ENCODE measurements at places on chromosomes 16 and 17.

DNA sequence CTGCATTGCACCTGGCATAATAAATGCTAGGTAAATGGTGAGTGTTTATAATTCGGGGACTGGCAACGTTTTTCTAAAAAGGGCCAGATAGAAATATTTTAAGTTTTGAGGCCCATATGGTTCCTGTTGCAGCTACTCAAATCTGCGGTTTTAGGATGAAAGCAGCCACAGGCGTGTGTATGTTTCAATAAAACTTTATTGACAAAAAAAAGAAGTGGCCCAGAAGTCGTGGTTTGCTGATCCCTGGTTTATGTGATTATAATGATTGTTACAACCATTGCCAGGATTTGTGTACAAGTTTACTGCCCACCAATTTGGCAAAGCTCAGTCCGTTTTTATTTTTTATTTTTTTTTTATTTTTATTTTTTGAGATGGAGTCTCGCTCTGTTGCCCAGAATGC, 536.1 kb downstream of the XYLT1 start:
- DNase-seq, result no peak

- DNase-seq, result no peak
These were observed 76.2 kb upstream of the KSR1 start for GRCh38 chr17:27379888-27380533.

DNA sequence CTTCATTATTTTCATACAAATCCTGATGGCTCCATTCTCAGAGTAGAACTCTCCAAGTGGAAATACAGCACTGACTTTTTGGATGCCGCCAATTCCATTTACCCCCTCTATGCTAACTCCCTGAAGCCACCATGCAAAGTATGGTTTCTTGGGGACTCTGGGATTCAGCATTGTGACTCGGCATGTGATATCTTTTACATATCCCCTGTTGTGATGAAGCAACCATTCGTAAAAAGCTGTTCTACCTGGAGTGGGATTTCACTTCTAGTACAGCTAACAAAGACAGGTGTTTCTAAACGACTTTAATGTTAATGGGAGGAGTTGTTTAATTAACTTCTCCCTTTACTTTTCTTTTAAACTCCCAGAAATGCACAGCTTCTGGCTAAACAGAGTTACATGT, 533.5 kb downstream of the RBFOX1 start:
- DNase-seq, result no peak

- no peak for DNase-seq
These were observed 18.1 kb upstream of the ITGB4 start for GRCh38 chr17:75703191-75703590.

DNA sequence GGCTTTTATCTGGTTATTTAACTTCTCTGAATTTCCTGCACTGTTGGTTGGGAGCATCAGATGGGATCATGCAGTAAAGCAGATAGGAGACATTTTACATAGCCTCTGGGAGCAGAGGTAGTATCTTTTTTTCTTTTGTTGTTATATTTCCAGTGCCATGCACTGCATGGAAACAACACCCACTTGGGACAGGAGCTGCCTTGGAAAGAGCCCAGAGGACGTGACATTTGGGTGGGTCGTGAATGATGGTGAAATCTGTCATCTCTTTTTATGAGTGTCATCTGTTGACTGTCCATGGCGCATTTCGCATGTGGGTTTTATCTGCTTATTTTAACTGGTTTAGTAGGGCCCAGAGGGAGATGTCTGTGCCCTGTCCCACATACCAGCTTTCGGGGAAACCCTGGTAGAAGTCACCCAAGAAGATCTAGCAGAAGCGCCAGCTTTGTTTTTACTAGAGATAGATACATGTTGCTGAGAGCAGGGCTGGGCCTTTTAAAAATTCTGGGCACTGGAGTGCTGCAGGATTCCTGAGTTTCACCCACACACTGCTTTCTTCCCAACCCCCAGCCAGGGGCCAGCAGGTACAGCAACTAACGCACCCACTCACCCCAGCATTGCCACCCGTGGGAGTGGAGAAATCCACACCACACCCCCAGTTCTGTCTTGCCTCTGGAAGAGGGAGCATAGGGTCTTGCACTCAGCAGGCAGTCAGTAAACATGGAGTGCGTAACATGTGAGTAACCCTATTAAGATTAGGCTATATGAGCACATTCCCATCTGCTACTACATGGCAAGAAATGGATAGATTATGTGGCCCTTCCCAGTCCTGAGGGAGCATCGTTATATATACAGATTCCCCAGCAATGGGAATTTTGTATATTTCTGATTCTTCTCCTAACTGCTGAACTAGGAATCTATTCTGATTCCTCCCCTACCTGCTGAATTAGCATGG, 8.4 kb upstream of the TERF2 start:
- no peak for DNase-seq

DNA sequence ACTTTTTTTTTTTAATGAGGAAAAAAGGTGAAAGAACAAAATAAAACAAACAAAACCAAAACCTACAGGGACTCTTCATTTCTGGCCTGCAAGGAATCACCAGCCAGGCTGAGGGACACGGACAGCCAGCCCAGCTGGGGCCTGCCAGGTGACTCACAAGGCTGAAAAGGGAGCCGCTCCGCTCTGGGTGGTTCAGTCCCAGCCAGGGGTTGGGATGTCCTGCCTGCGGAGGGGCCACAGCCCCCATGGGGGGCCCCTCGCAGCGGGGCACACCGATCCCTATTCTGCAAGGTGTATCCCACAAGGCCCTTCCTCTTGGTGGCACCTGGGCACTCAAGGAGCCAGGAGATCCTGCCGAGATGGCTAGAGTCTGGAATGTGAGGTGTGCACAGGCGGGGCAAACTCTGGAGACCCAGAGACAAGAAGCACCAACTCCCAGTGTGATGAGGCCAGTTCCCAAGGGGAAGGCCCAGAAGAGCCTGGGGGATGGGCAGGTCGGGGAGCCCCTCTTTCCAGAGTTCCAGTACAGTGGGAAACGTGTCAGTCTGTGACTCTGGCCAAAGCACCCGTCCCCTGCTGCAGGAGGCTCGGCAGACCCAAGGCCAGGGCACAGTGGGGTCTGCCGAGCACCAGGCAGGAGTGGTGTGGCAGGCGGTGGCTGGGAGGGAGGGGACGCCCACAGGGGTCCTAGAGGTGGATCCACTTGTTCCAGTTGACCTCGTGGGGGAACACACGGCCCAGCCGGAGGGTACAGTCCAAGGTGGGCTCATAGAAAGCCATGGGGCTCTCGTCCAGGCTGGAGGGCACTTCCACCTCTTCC, 58.9 kb downstream of the IL21R start:
- DNase-seq, result no peak

DNA sequence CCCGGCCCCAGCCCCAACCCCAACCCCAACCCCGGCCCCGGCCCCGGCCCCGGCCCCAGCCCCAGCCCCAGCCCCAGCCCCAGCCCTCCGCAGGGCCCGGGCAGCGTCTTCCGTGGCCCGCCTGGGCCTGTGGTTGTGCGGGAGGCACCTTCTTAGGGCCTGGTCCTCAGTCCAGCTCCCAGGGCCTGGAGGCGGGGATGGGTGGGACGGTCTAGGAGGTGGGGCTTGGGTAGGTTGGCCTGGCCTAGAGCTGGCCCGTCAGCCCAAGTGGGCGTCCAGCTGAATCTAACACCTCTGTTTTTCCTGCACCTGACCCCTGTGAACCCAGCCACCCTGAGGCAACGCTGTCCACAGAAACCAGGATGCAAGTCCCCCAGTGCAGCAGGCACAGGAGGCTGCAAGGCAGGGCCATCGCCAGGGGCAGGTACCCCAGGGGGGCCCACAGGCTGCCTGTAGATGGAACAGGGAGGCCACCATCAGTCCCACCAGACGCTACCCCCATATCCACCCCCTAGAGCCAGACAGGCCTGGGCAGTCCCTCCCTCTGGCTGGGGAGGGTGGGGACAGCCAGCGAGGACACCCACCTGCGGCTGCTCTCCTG, 8.8 kb downstream of the MSLN start:
- no peak for DNase-seq

- DNase-seq, result no peak
These were observed 37.4 kb upstream of the COQ7 start for GRCh38 chr16:19029980-19030379.

DNA sequence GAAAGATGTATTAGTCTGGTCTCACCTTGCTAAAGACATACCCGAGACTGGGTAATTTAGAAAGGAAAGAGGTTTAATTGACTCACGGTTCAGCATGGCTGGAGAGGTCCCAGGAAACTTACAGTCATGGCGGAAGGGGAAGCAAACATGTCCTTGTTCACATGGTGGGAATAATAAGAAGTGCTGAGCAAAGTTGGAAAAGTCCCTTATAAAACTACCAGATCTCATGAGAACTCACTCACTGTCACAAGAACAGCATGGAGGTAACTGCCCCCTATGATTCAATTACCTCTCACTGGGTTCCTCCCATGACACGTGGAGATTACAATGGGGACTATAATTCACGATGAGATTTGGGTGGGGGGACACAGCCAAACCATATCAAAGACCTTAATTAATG, 53.3 kb downstream of the BCL7C start:
- no peak for DNase-seq

- DNase-seq, result no peak
These were observed 7.0 kb downstream of the CASKIN1 start for GRCh38 chr16:2189252-2189893.

GRCh38 chr17:31554930-31555329, 163.5 kb downstream of the RAB11FIP4 start:
- no peak for DNase-seq

DNA sequence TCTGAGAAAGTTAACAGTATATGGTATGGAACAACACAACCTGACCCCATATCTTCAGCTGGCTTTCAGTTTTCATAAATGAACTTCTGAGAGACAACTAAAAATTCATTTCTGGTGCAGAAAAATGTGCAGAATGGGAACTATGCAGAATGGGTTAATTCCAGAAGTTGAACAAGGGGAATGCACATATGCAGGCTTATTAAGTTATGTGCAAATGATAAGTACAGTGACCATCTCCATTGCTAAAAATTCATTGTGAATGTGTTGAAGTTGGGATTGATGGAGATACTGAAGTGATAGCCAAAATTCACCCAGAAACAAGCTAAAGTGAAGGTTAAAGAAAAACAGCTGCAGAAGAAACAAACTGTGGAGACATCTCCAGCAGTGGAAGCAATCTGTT, 315.8 kb downstream of the CA10 start:
- DNase-seq, result no peak

GRCh38 chr16:66486773-66487579, 59.9 kb downstream of the BEAN1 start:
- peak; percentile 90 for DNase-seq

DNA sequence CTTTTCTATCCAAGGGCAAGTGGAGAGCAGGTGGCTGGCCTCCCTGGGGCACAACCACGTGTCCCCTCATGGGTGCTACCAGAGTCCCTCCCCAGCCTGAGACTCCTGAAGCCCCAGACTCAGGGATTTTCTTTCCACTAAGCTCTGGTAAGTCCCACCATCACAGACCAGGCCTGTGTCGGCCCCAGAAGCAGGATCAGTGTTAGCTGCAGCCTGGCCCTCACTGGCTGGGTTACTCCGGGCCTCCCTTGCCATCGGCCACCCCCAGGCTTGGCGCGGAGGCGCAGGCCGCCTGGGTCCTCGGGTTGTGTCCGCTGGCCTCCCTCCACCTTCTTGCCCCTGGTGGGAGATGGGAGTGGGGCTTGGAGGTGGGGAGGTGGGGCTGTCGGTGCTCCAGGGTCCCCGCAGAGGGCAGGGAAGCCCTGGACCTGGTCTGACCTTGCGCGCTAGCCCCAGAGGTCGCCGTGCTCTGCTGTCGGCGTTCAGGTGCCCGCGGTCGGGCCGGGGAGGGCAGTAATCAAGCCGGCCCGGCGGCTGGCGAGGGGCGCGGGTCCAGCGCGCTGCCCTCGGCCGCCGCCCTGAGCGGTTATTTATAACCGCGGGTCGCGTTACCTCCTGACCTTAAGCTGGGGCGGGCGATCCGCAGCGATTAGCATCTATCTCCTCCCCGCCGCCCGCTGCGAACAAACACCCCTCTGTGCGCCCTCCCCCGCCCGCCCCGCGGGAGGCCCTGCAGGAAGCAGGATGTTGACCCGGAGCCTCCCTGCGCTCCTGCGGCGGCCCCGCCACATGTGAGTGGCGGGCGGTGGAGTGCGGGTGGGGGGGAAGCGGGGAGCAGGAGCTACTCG, 78.1 kb upstream of the TOB1 start:
- DNase-seq, result no peak

DNA sequence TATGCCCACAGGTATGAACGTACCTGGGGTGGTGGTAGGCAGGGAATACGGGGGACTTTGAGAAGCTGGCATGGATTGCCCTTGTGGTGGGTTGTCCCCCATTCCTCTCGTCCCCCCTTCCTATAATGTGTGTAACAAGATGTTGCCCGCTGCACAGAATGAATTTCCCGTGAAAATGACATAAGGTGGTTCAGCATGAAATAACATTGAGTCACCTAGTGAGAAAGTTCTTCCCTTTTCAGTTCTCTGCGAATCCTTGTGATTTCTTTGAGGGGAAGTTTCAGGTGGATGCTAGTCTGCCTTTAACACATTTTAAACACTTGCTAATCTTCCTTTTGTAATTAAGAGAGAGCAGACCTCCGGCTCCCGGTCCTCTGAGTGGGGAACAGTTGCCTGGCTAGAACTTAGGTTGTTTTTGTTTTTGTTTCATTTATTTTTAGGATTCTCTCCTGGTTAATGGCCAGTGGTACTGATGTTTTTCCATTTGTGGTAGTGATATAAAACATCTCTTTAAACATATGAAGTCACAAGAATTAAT, 58.9 kb downstream of the RAP1GAP2 start:
- no peak for DNase-seq

GRCh38 chr16:24070851-24071250, 185.3 kb upstream of the CACNG3 start:
- DNase-seq, result no peak

DNA sequence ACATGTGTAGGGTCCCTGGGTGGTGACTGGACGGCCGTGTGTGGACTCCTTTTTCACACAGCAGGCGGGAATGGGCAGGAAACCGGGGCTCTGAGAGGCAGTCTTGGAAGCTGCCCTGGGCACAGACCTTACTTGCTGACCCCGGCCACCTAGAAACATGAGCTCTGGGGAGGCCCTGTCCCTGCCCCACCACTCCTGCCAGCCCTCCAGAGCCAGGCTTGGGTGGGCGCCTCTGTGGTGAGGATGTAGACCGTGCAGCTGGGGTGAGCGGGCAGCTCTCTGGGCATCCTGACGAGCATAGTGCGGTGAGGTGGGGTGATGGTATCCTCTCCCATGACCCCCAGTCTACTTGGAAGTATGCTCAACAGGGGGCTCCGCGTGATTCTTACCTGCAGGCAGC, 121.3 kb downstream of the RAB11FIP4 start:
- DNase-seq, result no peak
